ENCODE measurements at places on chromosomes 1 and 21. TPM values are rescaled to one million over a fixed set of nuclear protein-coding genes. Genes with fewer than 3 reads are reported as not detected.

RGS1 gene
- total RNA-seq: 86.6 TPM

PGLYRP3 gene
- total RNA-seq: not detected

ATP6V1G3 gene
- not detected for total RNA-seq

CASQ1 gene
- 0.25 TPM for total RNA-seq

ETV3L gene
- not detected for total RNA-seq

BSND gene
- total RNA-seq: not detected

SMYD2 gene
- 31.2 TPM for total RNA-seq

PLA2G2D gene
- 0.57 TPM for total RNA-seq

KIF17 gene
- total RNA-seq: 6.3 TPM

FCGR1A gene
- total RNA-seq: 25.8 TPM

CCDC181 gene
- total RNA-seq: 4.8 TPM

TEX38 gene
- total RNA-seq: not detected

FMOD gene
- 93.4 TPM for total RNA-seq

IGSF21 gene
- 2.6 TPM for total RNA-seq

ZBTB8B gene
- 0.09 TPM for total RNA-seq

GSTM5 gene
- 6.2 TPM for total RNA-seq

C1QA gene
- total RNA-seq: 502 TPM

NFASC gene
- total RNA-seq: 4.8 TPM

ATP1A4 gene
- total RNA-seq: not detected

ANGPTL1 gene
- total RNA-seq: 18.4 TPM

PWP2 gene
- total RNA-seq: 10.3 TPM

COL11A1 gene
- total RNA-seq: 0.86 TPM

SLC45A1 gene
- total RNA-seq: 0.74 TPM

DIO1 gene
- 1.1 TPM for total RNA-seq

MIER1 gene
- 42.4 TPM for total RNA-seq

HSD11B1 gene
- 6.5 TPM for total RNA-seq

KCNJ9 gene
- total RNA-seq: not detected

HPDL gene
- 0.80 TPM for total RNA-seq

ZNF281 gene
- 13.3 TPM for total RNA-seq

TMPRSS15 gene
- not detected for total RNA-seq

SPTA1 gene
- 0.31 TPM for total RNA-seq

IRF2BP2 gene
- total RNA-seq: 113 TPM

OR2W3 gene
- 1.1 TPM for total RNA-seq

EXOSC10 gene
- total RNA-seq: 75.1 TPM

LMX1A gene
- total RNA-seq: not detected

SPATA21 gene
- total RNA-seq: not detected

LCK gene
- total RNA-seq: 3.5 TPM

MRPS21 gene
- 31.4 TPM for total RNA-seq

EIF4G3 gene
- 59.8 TPM for total RNA-seq

SLX9 gene
- 10.3 TPM for total RNA-seq

SYT6 gene
- 4.2 TPM for total RNA-seq

FCRL6 gene
- total RNA-seq: 0.64 TPM

ICOSLG gene
- 1.6 TPM for total RNA-seq

PLPPR5 gene
- total RNA-seq: 0.21 TPM

FALEC gene
- not detected for total RNA-seq

All from lung (tissue), 17 donors.